Iris pigment epithelial cell (primary cell): ENCODE measurements at places on chromosomes 6 and 20.
A peak's percentile ranks its signal among the peaks of the same experiment; 100 is the strongest.

DNA sequence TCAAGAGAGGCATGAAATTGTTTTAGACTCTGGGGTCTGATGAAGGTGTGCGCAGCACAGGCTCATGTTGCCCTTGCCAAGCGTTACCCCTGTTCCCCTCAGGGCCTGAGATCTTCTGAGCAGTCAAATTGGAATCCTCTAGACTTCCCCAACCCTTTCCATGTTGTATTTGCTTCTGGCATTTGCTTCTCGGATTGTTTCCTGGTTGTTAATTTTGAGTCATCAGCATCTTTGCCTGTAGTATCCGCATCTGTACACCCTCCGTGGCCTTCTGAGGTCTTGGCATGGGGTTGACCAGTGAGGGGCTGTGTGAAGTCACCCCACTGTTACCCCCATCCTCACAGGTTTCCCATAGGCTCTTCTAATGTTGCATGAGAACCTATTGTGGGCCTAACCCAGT is 40.9 kb downstream of the SLC24A3 start:
- DNase-seq = no peak

- peak; percentile 99 for DNase-seq
These were observed 1153.1 kb upstream of the GJE1 start for GRCh38 chr6:140979642-140980091.

GRCh38 chr6:108561742-108562502 is 1.2 kb downstream of the FOXO3 start:
- DNase-seq = peak; percentile 28

DNA sequence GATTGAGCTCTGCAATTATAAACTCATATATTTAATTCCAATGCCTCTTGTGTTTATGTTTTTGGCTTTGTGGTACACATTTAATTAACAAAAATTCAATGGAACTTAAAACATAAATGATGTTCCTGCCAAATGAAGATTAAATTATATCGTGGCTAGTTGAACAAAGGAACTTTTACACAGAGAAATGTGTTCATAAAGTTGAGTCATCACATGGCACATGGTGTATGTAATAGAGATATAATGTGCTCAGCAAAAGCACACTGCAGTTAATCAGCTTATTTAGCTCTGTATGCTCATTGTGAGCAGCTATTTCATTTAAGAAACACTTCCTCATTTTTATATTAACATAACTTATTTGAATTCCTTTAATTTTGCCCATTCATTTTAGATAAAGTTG is 1295.6 kb upstream of the CITED2 start:
- DNase-seq = peak; percentile 61

- peak; percentile 82 for DNase-seq
These were observed 68.8 kb upstream of the EPB41L1 start for GRCh38 chr20:36085686-36086267.

GRCh38 chr20:58695084-58695722 is 2.6 kb downstream of the NPEPL1 start:
- DNase-seq = no peak

GRCh38 chr6:38552121-38552520 is 87.6 kb downstream of the BTBD9 start:
- no peak for DNase-seq

- DNase-seq = peak; percentile 71
These were observed 25.8 kb downstream of the NKAIN2 start for GRCh38 chr6:123829302-123829953.

DNA sequence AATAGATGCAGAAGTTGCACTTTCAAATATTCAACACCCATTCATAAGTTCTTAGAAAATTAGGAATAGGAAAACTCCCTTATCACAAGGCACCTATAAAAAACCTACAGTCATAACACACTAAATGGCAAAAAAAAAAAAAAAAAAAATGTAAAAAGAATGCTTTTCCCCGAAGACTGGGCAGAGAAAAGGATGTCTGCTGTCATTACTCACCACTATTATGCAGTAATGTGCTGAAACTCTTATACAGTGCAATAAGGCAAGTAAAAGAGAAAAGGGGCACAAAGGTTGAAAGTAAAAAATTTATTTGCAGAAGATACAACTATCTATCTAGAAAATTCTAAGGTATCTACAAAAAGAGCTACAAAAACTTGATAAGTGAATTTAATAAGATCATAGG is 607.8 kb upstream of the ARID1B start:
- DNase-seq = no peak

- no peak for DNase-seq
These were observed 103.2 kb upstream of the SUPT3H start for GRCh38 chr6:45480752-45481415.

GRCh38 chr6:136932599-136932998 is 10.5 kb downstream of the SLC35D3 start:
- no peak for DNase-seq

- peak; percentile 39 for DNase-seq
These were observed 74.1 kb upstream of the PAK5 start for GRCh38 chr20:9912858-9913434.

DNA sequence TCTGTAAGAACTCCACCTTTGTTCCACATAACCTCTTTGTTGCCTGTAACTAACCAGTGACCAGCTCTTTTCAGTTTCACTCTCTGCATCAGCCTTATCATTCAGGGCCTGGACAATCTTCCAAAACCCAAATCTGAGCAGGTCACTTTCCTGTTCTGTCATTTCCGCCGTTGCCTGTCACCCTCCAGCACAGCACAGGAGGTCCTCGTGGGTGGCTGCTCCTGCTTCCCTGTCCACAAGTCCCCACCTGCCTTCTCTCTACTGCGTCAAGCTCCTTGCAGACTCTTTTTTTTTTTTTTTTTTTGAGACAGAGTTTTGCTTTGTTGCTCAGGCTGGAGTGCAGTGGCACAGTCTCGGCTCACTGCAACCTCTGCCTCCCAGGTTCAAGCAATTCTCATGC is 73.9 kb downstream of the MTHFD1L start:
- DNase-seq = no peak

- DNase-seq = no peak
These were observed 55.2 kb upstream of the ASIP start for GRCh38 chr20:34185766-34186620.

DNA sequence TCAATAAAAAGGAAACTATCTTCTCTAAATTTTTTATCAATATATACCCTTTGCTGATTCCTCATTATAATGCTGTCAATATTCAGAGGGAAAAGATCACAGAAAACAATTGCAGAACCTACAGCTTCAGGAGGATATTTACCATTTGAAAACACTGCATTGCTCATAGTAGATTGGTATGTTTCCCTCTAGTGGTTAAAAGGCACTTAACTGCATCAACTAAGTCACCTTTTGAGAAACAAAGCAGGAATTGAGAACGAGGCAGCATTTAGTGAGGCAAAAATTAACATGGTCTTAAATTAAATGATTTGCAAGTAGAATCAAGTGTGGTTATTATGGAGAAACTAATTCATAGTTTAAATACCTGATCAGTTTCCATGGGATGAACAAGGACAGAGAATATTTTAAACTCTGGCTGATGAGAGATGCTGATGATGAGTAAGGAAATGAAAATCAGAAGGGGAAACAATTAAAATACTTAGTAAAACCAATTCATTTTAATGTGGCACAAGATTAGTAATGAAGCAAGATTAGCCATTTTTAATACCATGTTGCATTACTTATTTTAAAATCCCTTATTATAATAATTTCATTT is 642.1 kb downstream of the EPHA7 start:
- DNase-seq = peak; percentile 18

DNA sequence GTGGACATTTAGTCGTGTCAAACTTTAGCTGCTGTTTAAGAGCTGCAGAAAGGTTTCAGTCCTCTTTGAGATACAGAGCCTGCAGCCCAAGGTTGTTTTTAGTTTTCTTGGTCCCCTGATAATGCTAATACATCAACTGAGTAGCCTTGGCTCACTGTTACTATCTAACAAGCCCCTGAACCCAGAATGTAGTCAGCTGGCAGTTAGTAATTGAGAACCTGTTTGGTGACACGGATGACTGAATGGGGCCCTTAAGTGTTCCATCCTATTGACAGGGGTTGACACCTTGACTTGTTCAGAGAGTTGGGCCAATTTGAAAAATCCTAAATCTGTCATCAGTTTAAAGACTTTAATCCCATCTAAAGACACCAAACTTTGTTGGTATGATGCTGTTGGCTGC is 2.8 kb downstream of the RTN4IP1 start:
- no peak for DNase-seq

DNA sequence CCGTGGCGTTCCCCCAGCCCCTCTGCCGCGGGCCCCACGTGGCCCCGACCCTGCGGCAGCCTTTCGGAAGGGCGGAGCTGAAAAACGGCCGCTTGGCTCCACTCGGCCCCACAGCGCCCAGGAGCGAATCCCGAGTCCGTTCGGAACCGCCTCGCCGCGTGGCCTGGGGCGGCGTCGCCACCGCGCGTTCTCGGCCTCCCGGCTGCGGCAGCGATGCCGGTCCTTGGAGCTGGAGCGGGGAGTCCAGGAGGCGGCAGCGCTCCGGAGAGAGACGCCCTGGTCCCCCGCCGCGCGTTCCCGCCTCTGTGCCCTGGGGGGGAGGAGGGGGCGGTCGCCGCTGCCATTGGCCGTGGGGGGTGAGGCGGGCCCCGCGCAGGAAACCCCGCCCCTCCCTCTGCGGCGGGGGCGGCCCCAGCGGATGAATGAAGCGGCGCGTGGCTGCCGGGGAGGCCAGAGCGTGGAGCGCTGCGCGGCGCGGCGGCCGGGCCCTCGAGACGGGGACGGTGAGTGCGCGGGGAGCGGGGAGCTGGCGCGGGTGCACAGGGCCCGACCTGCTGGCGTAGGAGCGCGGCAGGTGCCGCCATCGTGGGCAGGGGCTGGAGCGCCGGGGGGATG is at the start of gene SLCO4A1:
Gene SLCO4A1 (plus strand): TSS at position 453 of the 615 bp plus-strand sequence. CDS start 13,952 bp downstream, outside the sequence.
- peak; percentile 63 for DNase-seq

DNA sequence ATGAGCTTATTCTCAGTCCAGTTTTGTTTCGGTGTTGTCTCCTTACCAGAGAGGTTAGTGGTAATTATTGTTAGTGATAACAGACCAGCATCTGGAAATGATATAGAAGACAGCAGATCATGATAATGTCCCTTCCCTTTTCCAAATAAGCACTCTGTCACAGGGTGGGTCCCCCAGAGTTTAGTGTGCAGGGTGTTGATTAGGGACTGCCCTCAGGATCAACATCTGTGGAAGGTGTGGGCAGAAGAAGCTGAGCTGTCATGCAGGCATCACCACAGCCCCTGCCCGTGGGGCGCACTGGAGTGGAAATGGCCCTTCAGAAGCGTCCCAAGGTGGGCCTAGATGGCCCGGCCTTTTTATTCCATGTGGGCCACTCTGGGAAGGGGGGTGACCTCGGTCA is 67.6 kb upstream of the DTNBP1 start:
- no peak for DNase-seq

DNA sequence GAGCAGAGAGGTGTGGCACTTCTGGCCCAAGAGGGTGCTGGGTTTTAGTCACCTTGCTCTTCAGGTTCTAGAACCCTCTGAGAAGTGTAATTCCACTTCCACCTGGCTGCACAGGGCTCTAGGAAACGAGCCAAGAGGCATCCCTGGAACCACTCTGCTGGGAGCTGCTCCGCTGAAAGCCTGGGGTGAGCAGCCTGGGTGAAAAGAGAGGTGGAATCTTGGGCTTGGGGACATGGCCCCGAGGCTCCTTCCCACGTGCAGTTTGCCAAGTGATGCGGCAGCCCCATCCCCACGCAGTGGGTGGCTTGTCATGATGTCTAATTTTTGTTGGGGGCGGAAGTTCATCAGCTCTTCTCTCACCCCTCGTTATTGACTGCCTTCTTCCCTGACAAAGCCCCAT is 32.8 kb downstream of the PPP1R16B start:
- DNase-seq = no peak

DNA sequence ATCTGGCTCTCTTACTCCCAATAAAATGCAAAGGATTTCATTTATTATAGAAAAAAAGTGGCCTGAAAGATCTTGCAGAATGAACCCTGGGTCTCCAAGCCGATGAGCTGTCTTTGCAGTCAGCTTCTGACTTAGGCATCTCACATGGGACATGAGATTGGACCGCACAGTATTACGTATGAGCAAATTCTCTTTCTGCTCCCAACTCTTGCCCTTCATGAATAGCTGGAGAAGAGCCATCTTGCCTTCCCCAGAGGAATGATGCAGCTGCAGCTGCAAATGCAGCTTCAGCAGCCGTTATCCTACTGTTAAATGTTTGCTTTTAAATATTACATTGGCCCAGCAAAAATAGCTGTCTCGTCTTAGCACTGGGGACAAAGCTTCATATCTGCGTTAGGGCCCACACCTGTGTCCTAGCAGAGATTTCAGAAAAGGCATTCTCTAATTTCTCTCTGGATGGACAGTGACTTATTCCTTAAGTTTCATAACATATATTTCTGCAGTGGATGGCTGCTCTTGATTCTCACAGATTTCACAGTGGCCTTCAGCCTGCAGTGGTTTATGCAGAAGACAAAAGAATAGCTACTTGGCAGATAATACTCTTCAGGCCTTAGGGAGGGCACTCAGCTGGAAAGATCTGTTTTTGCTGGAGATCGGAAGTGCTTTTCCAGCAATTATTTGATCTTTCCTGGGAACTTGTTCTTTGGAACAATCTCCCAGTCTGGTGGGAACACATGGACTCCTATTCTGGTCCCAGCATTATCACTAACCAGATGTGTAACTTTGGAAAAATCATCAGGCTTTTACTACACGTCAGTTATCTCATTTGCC is 129.2 kb downstream of the FYN start:
- no peak for DNase-seq

- DNase-seq = no peak
These were observed 249.1 kb upstream of the PREP start for GRCh38 chr6:105651969-105652368.

- peak; percentile 56 for DNase-seq
These were observed 53.6 kb upstream of the TTPAL start for GRCh38 chr20:44422083-44422482.

DNA sequence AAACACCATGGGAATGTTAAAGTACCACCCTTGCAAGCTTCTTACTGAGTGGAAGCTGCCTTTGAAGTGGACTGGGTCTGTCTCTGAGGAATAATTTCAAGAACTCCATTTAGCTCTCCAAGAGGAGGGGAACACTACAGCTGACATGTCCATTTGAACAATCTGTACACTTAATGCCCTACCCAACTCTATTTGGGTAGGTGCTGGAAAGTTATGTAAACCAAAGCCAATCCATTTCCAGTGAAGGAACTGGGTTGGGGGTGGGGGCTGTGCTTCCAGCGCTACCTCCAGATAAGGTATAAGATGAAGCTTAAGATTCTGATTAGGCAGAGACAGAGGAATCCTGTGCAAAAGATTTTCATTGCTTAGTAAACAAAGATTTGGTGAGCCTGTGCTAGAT is 122.0 kb downstream of the TCP11 start:
- DNase-seq = no peak

DNA sequence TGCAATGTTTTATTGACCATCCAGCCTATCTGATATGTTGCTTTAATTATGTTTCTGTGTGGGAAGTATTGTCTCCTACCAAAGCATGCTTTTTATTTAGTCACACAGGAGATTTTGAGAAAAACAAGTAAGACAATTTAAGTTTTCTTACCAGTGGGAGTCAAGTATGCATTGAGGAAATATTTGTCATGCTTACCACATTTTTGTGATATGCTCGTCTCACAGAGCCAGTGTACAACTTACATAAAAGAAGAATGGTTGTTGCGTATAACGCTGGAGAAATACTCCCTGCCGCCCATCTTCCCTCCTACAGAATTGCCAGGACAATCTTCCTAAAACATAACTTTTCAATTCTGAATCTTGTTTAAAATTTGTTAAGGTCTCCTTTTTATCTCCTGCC is 37.1 kb upstream of the FILIP1 start:
- DNase-seq = peak; percentile 43
